ENCODE measurements at places on chromosomes 7 and 10.

- DNase-seq = no peak
Measured at GRCh38 chr10:5538892-5539651, 14.3 kb downstream of the CALML3 start.

- no peak for DNase-seq
Measured at GRCh38 chr10:121457729-121458128, 140.5 kb downstream of the FGFR2 start.

GRCh38 chr7:67823345-67823744 lies 826.7 kb downstream of the TYW1 start:
- DNase-seq = no peak

DNA sequence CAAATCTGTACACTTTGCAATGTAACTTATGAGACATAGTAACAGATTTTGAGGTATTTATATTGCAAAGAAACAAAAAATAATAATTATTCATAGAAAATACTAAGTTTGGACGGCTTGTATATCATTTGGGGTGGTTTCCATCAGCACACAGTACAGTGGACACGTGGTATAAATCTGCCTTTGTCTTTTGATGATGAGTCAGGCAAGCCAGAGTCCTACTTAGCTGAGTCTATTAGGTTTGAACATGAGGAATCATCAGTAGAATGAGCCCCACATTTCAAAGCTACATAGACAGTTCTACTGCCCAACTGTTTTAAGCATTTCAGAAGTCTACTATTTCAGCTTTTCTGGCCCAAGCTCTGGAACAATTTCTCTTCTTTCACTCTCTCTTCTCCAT lies 803.2 kb downstream of the PHTF2 start:
- no peak for DNase-seq

GRCh38 chr10:32377458-32378259 lies 30.7 kb upstream of the EPC1 start:
- DNase-seq = no peak

GRCh38 chr7:33678569-33679335 lies 226.6 kb upstream of the BMPER start:
- no peak for DNase-seq

GRCh38 chr10:74383642-74384041 lies 232.6 kb downstream of the ADK start:
- no peak for DNase-seq

DNA sequence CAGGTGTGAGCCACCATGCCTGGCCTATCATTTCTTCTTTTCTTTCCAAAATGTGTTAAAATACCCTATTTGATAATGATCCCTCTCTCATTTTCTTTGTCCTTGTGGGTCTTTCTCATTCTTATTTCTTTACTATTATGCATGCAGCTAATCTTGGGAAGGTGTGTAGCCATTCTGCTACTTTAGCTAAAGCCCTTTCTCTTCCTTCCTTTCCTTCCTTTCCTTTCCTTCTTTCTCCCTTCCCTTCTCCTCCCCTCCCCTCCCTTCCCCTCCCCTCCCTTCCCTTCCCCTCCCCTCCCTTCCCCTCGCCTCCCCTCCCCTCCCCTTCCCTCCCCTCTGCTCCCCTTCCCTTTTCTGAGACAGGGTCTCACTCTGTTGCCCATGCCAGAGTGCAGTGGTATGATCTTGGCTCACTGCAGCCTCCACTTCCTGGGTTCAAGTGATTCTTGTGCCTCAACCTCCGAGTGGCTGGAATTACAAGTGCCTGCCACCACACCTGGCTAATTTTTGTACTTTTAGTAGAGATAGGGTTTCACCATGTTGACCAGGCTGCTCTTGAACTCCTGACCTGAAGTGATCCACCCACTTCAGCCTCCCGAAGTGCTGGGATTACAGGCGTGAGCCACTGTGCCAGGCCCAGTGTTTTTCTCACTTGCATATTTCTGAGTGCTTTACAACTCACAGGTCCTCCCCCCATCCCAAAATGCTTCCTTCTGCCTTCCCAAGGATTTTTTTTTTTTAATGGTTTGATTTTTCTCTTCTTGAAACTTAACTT lies 42.3 kb downstream of the HIP1 start:
- DNase-seq = no peak

DNA sequence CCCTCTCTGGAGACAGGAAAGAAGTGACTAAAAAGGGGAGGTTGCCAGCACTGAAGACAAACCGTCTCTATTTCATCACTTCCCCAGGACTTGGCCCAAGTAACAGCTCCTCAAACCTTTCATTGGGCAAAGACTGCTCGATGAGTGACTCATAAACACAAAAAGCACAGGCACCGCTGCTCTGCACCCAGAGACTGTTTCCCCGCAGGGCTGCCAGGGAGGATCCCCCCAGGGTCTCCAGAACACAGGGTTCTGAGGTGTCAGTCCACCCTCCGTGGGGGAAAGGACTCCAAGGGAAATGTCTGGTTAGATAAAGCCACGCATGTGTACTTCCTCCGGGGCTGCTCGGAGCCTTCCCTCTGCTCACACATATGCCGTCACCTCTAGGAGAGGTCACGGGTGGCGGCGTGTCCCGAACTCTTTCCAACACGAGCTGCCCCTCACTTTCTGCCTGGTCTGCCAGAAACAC lies 59.9 kb downstream of the INSIG1 start:
- no peak for DNase-seq

GRCh38 chr7:22417349-22417748 lies 60.4 kb upstream of the RAPGEF5 start:
- no peak for DNase-seq
